ENCODE measurements at places on chromosomes 16 and 17.

GRCh38 chr17:228951-229708 is 47.7 kb upstream of the DOC2B start:
- no peak for DNase-seq

GRCh38 chr17:79983456-79983855 is 52.2 kb downstream of the TBC1D16 start:
- DNase-seq: no peak

DNA sequence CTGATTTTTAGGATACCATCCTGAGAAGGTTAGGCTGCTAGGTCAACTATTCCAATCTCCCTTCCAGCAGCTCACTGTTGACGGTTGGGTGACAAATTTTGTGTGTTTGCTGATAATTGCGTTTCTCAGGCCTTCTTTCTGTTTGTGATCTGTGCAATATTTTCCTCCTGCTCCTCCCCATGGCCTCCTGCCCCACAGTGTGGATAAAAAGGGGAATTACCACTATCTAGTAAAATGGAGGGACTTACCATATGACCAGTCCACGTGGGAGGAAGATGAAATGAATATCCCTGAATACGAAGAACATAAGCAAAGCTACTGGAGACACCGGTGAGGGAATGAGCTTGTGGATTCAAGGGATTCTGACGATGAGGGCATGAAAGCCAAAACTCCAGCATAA is 9.2 kb downstream of the CHD3 start:
- DNase-seq: no peak

GRCh38 chr16:55437625-55438024 is 41.4 kb upstream of the MMP2 start:
- DNase-seq: no peak

- no peak for DNase-seq
Observed at GRCh38 chr16:23132775-23133463, 16.3 kb downstream of the USP31 start.

DNA sequence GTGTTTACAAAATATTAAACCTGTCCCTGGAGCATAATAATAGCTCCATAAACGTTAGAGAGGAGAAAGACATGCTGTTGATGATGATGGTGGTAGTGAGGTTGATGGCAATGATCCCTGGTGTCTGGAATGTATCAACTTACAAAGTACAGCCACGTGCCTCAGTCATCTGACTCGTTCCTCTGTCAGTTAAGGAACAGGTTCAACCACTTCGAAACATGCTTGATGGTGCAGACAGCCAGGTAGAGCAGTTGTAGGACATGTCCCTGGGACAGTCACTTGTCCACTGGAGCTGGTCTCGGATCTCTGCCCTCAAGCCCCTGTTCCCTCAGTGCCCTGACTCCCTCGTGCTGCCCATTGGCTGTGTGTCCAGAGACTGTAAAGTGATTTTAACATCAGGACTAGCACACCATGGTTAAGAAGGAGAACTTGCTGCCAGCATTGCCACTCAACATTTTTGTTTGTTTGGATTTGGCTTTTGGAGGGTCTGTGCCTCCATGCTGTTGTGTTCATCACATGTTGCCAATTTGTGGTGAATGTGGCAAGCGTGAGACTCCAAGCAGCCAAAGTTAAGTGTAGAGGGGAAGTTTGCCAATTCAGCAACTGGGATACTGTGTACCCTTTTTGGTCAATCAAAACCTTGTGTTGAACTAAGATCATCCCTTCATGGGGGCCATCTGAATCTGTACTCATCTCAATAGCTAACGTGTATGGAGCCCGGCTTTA is 16.3 kb upstream of the SALL1 start:
- DNase-seq: no peak

GRCh38 chr16:80656711-80657150 is 115.9 kb downstream of the DYNLRB2 start:
- no peak for DNase-seq

DNA sequence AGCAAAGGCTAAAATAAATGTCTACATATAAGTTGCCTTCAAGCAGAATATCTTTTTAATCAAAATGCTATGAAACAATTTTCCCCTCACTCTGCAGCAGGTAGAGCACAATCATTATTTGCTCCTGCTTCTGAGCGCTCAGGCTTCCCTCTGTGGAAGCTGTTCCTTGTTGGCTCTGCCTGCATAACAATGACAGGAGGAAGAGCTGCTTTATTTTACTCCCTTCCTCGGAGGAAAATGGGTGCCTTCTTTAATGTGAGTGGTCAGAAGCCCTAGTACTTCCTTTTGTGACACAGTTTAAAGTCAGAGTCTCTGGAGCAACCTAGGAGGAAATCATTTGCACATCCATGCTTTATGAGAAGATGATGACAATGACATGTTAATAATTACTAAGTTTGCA is 492.1 kb downstream of the CDH8 start:
- DNase-seq: no peak

- no peak for DNase-seq
Observed at GRCh38 chr17:54307351-54307750, 484.6 kb downstream of the KIF2B start.

All from brain pericyte (primary cell).